Chondrocyte (in vitro differentiated cells): ENCODE measurements at places on chromosomes 1 and 21. TPM values are rescaled to one million over a fixed set of nuclear protein-coding genes. Genes with fewer than 3 reads are reported as not detected.

The AK4 gene
- 43.0 to 94.5 TPM (median 87.9 TPM) in 3 replicates for total RNA-seq

The CELA2B gene
- not detected in 3 replicates for total RNA-seq

The CNKSR1 gene
- 0.18 to 0.80 TPM (median 0.58 TPM) in 3 replicates for total RNA-seq

The GNAT2 gene
- total RNA-seq: not detected in 3 replicates

The SPRR3 gene
- total RNA-seq: not detected in 3 replicates

The IRF6 gene
- 0.13 to 0.25 TPM in 2 of 3 replicates, not detected in the other for total RNA-seq

The RGS1 gene
- not detected in 3 replicates for total RNA-seq

The UBL4B gene
- total RNA-seq: not detected in 3 replicates

The FAM72C gene
- total RNA-seq: 0.31 to 0.97 TPM in 2 of 3 replicates, not detected in the other

GRCh38 chr21:41350436-41351155, 11.2 kb upstream of the MX2 start:
- H3K4me1 ChIP-seq: no peaks in the 10 kb centered on the region
- peaks cover 37% of the 10 kb centered on the region for H3K27me3 ChIP-seq
- no peak overlapping the region for H3K4me3 ChIP-seq
- H3K36me3 ChIP-seq: no peaks in the 10 kb centered on the region

DNA sequence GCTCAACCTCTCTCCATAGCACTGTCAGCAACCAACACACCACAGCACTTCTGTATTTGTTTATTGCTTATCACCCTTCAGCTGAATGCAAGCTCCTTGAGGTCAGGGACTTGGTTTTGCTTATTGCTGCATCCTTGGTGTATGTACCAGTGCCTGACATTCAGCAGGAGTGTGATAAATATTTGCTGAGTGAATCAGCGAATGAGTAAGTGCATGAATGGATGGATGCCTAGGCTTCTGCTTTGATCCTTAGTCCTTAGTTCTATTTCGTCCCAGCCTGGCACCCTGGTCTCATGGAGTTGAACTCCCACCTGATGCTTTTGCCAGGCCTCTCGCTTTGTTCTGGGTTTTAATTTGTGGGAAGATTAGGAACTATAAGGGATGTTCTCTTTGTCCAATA, 88.2 kb downstream of the ZSCAN20 start:
- no peaks in the 10 kb centered on the region for H3K36me3 ChIP-seq
- no peaks in the 10 kb centered on the region for H3K4me1 ChIP-seq

GRCh38 chr1:67338642-67339041, 31.0 kb downstream of the IL12RB2 start:
- H3K4me1 ChIP-seq: peaks cover 24% of the 10 kb centered on the region
- H3K4me3 ChIP-seq: no peak overlapping the region
- H3K36me3 ChIP-seq: no peaks in the 10 kb centered on the region
- no peak for DNase-seq

- no peak overlapping the region for H3K4me3 ChIP-seq
- no peak overlapping the region for H3K27ac ChIP-seq
- peaks cover 13% of the 10 kb centered on the region for H3K4me1 ChIP-seq
- no peak for DNase-seq
- H3K36me3 ChIP-seq: peaks cover 3% of the 10 kb centered on the region
Measured at GRCh38 chr1:169479363-169480066, 6.2 kb downstream of the SLC19A2 start.

- no peak overlapping the region for H3K27ac ChIP-seq
- H3K27me3 ChIP-seq: peaks cover 9% of the 10 kb centered on the region
- DNase-seq: no peak
- no peak overlapping the region for H3K4me3 ChIP-seq
- peaks cover 19% of the 10 kb centered on the region for H3K4me1 ChIP-seq
Measured at GRCh38 chr1:229028544-229028943, 242.4 kb upstream of the RAB4A start.

DNA sequence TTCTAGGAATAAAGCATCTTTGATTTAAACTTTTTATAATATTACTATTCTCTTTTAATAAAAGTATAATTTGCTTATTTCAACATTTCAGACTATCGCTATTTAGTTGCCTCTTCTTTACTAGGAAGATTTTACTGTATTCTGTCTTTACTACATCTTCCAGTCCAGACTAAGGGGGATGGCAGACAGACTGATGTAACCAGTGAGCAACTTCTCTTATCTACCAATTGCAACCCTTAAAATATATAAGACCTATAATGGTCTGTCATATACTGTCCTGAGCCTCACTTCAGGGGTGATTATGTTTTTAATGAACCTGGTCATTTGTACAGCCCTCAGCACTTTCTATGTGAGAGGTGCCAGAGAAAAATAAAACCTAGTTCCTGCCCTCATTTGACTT, 87.0 kb downstream of the UBE2U start:
- DNase-seq: no peak
- H3K27me3 ChIP-seq: no peaks in the 10 kb centered on the region
- peaks cover 2% of the 10 kb centered on the region for H3K36me3 ChIP-seq
- no peaks in the 10 kb centered on the region for H3K4me1 ChIP-seq
- no peak overlapping the region for H3K4me3 ChIP-seq

DNA sequence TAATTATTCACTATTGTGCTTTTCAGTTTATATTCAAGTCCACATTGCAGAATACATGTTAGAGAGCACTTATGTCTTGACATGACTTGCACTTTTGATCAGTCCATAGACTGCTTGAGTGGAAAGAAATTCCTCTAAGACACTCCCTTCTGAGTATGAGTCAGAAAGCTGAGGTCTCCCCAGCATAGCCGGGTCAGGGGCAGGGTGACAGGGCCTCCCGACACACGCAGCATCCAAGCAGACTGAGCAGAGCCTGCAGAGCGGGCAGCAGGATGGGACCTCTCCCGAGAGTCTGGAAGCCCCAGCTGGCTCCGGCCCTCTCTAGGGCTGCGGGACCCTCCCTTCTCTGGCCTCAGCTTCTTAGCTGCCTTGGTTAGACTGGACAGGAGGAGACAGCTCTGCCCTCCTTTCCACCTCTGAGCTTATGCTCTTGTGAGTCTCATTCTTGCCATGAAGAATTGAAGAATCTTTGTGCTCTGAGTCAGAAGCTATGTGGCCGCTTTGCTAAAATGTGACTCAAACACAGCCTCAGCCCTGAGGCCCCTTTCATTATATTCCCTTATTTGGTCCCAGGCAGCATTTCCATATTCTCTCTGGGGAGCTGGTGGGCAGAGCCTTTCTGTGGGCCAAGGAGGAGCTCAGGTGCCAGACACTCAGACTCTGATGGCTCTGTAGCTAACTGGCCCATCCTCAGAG, 11.2 kb upstream of the CAPN2 start:
- H3K27me3 ChIP-seq: no peaks in the 10 kb centered on the region
- H3K4me3 ChIP-seq: peak overlapping the region; percentile 85
- H3K27ac ChIP-seq: peak overlapping the region; percentile 99
- DNase-seq: no peak

DNA sequence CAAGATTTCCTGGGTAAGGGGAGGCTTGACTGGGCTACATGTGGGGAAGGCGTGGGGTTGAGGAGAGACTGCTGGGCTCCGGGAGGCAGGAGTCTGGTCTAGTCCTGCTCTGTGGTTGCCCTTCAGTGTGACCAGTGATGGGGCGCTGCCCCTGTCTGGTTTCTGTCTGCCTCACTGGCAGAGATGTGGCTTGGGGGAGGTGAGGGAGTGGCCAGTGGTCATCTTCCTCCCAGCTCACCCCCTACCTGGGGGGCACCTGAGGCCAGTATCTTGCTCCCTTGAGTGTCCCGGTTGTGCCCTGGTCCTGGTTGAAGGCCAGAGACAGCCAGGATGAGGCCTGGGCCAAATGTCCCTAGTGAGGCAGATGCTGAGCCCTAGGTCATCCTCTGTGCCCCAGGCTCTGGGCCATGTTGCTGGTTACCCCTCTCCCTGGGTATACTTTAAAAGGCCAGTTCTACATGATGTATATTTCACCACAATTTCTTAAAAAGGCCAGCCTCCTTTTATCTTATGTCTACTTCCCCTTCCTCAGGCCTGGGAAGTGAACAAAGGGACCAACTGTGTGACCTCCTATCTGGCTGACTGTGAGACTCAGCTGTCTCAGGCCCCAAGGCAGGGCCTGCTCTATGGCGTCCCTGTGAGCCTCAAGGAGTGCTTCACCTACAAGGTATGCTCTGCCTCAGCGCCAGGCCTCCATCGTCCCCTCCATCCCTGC, 10.5 kb downstream of the FAAH start:
- no peak for DNase-seq
- H3K4me1 ChIP-seq: peaks cover 13% of the 10 kb centered on the region
- peaks cover 2% of the 10 kb centered on the region for H3K36me3 ChIP-seq

DNA sequence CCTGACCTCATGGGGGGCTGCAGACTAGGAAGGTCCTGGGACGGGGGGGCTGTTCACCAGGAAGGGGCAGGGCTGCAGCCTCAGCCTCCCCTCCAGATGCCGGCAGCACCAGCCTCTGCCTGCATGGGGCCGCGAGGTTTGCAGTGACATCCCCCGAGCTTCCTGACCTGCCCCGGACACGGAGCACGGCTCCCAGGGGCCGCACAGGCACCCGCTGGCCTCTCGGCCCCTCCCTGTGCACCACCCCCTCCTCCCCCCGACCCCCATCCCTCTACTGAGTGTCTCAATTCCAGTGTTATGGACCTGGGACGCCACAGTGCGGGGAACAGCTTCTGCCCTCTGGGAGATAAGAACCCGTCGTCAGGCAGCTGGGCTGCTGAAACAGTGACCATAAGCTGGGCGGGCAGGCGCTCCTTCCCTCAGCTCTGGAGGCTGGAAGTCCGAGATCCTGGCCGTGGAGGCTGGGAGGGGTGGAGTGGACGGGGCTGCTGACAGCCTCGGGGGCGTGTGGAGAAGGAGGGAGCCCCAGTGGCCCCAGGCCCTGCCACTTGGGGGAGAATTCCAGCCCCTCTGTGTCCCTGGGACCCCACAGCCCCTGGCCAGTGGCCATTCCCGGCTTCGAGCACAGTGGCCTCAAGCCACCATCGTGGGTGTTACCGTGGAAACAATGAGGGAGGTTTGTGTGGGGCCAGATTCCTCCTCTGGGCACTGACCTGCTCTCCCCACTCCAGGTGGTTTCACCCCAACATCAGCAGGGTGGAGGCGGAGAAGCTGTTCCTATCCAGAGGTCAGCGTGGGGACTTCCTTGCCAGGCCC, 11.6 kb downstream of the RNF223 start:
- H3K27ac ChIP-seq: no peak overlapping the region
- peaks cover 2% of the 10 kb centered on the region for H3K27me3 ChIP-seq
- H3K4me3 ChIP-seq: no peak overlapping the region
- DNase-seq: no peak
- peaks cover 19% of the 10 kb centered on the region for H3K4me1 ChIP-seq

- peaks cover 7% of the 10 kb centered on the region for H3K36me3 ChIP-seq
- H3K27ac ChIP-seq: no peak overlapping the region
- peaks cover 4% of the 10 kb centered on the region for H3K4me1 ChIP-seq
- H3K4me3 ChIP-seq: no peak overlapping the region
- no peaks in the 10 kb centered on the region for H3K27me3 ChIP-seq
- DNase-seq: no peak
Measured at GRCh38 chr1:65289449-65289848, 19.9 kb upstream of the DNAJC6 start.

GRCh38 chr1:11725616-11726015, 10.3 kb upstream of the AGTRAP start:
- DNase-seq: no peak
- no peak overlapping the region for H3K4me3 ChIP-seq
- H3K4me1 ChIP-seq: peaks cover 10% of the 10 kb centered on the region
- H3K27ac ChIP-seq: no peak overlapping the region
- H3K27me3 ChIP-seq: peaks cover 5% of the 10 kb centered on the region
- no peaks in the 10 kb centered on the region for H3K36me3 ChIP-seq

GRCh38 chr1:61149010-61149860, 66.9 kb downstream of the NFIA start:
- peaks cover 2% of the 10 kb centered on the region for H3K36me3 ChIP-seq
- no peaks in the 10 kb centered on the region for H3K27me3 ChIP-seq
- H3K4me1 ChIP-seq: peaks cover 41% of the 10 kb centered on the region
- H3K4me3 ChIP-seq: no peak overlapping the region
- H3K27ac ChIP-seq: no peak overlapping the region

DNA sequence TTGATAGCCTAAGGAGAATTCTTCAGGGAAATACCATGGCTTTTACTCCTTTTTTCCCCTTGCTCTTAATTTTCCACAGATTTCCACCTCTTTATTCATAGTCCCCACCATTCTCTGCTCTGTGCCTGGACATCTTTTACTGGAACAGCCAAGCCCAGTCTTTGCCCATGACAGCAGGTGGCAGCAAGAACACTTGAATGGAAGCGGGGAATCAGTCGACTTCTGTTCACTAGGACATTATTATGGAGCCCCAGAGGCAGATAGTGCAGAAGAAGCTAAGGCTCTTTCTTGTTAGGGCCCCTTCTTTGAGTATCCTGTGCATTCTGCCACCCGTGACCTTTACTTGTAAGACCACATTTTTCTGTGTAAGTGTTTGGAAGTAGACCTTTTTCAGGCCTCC, 6.3 kb downstream of the OR14I1 start:
- H3K4me1 ChIP-seq: no peaks in the 10 kb centered on the region
- no peak overlapping the region for H3K4me3 ChIP-seq
- H3K27ac ChIP-seq: no peak overlapping the region
- DNase-seq: no peak

GRCh38 chr1:168964478-168964877, 142.0 kb upstream of the ATP1B1 start:
- peaks cover 1% of the 10 kb centered on the region for H3K36me3 ChIP-seq
- DNase-seq: no peak
- H3K4me3 ChIP-seq: no peak overlapping the region
- H3K27ac ChIP-seq: no peak overlapping the region
- no peaks in the 10 kb centered on the region for H3K4me1 ChIP-seq
- no peaks in the 10 kb centered on the region for H3K27me3 ChIP-seq

DNA sequence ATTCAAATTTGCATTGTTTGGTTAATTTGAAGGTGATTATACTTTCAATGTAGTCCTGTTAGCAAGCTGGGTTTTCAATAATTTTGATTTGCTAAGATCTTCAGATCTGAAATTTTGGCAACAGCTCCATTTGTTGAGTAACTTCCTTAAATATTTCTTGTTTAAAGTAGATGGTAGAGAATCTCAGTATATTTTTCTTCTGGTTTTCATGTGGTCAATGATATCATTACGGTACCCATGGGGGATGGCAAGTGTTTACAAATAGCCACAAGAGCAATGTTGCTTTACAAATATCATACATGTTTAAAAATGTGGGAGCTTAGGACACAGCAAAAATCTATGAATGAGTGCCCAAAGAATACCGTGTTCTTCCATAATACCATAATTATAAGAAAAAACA, 175.9 kb downstream of the IFI44 start:
- H3K4me1 ChIP-seq: peaks cover 10% of the 10 kb centered on the region
- H3K36me3 ChIP-seq: no peaks in the 10 kb centered on the region
- H3K27me3 ChIP-seq: no peaks in the 10 kb centered on the region
- no peak overlapping the region for H3K4me3 ChIP-seq
- H3K27ac ChIP-seq: no peak overlapping the region

DNA sequence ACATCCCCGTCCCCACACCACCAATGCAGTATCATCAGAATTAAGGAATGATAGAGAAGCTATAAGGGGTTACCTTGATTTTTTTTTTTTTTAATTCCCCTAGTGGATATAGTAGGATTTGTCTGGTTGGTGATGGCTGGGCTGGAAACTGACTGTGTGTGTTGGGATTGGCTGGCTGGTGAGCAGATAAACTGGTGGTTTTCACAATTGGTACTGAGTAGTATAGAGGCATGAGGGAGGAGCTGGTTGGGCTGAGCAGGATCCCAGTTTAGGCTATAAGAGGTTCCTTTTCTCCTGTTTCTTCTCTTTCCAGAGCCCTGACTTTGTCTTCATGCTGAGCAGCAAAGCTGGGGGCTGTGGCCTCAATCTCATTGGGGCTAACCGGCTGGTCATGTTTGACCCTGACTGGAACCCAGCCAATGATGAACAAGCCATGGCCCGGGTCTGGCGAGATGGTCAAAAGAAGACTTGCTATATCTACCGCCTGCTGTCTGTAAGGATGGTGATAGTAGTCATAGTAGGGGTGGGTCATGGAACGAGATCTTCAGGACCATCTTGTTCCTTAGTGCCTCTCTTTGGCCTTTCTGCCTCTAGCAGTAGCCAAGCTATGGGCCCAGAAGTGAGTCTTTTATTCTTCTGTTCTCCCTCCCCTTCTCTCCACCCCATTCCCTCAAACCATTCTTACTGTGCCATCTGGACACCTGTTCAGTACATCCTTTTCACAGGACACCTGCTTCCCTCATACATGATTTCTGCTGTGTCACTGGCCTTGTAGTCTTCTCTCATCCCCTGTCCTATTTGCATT, 26.9 kb downstream of the RAD54L start:
- no peaks in the 10 kb centered on the region for H3K4me1 ChIP-seq
- H3K27me3 ChIP-seq: no peaks in the 10 kb centered on the region
